ENCODE measurements at places on chromosomes 6 and 20.
A peak's percentile ranks its signal among the peaks of the same experiment; 100 is the strongest.

DNA sequence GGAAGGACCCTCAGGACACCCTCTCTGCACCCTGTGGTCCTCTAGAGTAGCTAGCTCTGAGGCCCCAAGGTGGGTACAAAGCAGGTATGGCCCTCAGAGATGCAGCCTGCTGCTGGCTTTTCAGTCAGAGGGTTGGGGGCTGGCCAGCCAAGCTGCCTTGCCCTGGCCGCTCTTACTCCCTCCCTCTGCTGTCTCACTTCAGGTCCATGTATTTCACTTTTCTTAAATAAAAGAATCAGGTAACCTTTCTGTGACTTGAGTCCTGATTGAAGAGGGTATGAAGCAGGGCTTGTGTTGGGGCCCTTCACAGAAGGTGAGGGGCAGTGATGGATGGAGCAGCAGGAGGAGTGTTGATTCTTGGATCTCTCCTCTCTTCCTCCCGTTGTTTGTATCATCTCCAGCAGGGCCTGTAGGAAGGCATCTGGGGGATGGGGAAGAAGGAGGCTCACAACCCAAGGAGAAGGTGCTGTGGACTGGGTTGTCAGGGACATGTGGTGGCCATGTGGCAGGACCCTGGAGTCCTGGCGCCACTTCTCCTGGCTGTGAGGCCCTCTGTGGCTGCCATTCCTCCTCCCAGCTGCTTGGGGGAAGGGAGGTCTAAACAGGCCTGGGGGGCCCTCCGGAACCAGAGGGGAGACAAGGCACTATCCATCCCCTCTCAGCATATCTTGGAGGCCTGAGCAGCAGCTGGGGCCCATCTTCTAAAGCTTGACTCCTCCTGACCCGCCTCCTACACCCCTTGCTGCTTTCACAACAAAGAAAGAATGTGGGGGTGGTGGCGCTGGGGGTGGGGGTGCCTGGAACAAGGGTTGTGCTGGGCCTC, 1.1 kb upstream of the PTK7 start:
- no peak for DNase-seq

DNA sequence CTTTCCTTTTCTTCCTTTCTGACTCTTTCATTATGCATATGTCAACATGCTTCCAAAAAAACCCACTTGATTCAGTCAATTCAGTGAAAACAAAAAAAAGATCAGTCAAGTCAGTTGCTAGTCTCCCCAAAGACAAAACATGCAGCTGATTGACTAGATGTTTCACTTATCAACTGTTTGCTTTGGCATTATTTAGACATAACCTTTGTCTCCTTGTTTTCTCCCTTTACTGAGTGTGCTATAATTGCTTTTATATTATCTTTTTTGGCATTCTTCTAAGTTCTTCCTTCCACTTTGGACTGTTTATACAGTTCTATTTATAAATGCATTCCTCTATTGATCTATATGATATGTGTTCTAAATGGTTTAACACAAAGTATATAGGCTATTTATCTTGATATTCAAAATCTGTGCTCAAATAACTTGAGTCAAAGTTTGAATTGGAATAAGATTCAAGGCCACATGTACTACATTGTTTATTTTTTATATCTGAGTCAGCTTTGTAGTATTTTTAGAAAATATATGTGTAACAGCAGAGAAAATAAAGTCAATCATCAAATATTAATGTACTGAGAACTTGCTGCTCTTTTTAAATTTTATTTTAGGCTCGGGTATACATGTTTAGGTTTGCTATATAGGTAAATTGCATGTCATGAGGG, 260.5 kb downstream of the CENPW start:
- DNase-seq = no peak

DNA sequence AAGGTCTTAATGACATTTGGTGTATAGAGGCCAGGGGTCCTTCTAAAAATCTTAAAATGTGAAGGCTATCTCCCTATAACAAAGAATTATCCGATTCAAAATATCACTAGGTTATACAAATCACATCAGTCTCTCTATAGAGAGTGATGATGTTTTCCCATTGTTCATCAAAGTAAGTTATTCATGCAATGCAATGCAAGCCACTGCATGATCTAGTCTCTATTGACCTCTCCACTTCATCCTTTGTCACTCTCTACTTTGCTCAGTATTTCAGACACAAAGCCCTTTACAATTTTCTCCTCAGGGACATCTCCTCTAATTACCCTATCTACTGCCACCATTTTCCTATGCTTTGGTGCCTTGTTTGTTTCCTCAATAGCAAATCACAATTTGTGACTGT, 628.0 kb downstream of the HTR1B start:
- DNase-seq = no peak

GRCh38 chr6:32761072-32761471, 2.3 kb downstream of the HLA-DQB2 start:
- no peak for DNase-seq

DNA sequence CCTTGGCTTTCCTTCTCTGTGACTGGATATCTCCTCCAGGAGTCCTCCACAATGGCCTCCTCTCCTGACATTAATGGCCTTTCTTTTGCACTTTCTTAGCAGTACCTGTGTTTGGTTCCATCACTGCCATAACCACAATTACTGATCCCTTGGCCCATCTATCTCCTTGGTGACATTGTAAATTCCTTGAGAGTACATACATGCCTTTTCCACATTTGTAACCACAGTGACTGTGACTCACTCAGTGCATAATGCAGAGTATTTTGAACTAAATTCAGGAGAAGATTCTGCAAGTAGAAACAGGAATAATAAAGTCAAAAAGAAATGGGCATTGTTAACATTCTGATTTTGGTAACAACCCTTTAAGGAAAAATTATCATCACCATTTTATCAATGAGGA, 197.2 kb upstream of the SOX4 start:
- peak; percentile 85 for DNase-seq

DNA sequence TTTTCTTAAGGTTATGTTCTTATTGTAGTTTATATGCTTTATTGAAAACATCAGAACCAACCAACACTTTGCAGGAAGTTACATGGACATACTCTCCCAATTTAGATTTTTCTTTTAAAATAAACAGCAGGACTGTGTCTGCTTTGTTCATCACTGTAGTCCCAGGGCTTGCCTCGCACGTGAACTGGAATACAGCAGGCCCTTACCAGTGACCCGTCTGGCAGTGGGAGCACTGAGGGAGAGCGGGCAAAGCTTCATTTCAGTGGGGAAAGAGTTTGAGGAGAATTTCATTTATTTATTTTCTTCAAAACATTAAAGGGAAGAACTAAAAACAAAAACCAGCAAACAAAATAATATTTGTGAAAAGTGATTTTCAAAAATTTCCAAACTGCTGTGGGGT, 230.8 kb downstream of the PAX1 start:
- DNase-seq = no peak

GRCh38 chr6:139982652-139983295, 608.3 kb upstream of the CITED2 start:
- DNase-seq = no peak

DNA sequence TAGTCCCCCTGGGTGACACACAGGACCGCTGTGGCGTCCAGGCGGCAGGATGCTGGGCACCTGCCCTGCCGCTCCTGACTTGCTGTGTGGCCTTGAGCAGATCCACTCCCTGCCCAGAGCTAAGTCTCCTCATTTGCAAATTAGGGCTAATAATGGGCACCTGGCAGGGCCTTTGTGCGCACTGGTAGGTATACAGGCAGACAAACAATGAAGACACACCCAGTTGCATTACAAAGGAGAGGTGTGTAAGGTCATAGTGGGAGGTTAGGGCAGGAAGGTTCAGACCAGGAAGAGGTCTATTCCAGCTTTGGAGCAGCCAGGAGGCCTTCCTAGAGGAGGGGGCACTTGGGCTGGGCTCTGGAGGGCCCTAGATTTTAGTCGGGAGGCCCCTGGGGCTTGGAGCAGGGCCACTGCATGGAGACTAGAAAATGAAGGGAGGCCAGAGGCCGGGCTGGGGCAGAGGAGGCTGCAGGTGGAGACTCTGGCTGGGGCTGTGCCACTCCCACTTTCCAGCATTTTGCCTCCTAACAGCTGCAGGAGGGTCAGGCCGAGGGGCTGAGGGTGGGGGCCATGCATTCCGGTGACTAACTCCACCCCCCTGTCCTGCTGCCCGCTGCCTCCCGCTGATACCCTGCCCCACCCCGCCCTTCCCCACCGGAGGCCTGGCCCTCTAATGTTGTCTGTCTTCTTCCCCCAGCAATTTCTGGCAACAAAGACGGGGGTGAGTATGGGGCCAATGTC, 28.5 kb downstream of the MYH7B start:
- no peak for DNase-seq

GRCh38 chr6:2020909-2021308, 224.5 kb downstream of the GMDS start:
- peak; percentile 83 for DNase-seq

- no peak for DNase-seq
Measured at GRCh38 chr20:44412402-44413144, 57.1 kb downstream of the HNF4A start.

- DNase-seq = no peak
Measured at GRCh38 chr20:16423311-16424212, 149.7 kb downstream of the KIF16B start.

DNA sequence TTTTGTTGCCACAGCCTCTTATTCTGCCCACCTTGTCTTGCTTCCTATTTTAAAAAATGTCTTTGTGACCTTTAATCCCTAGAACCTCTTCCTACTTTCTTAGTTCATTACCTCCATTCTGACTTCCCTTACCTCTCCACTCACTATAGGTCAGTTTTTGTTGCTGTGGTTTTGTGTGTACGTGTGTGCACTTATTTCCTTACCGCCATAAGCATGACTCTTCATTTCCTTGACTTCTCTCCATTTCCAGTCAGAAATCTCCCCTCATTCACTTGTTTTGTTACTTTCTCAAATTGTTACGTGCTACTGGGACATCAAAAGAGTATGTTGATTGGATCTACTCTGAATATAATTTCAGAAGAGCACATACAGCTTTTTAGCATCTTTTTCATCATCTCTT, 26.6 kb downstream of the SF3B5 start:
- no peak for DNase-seq

GRCh38 chr20:53028337-53029007, 56.3 kb downstream of the TSHZ2 start:
- peak; percentile 39 for DNase-seq

GRCh38 chr6:134631398-134631924, 313.5 kb upstream of the SGK1 start:
- no peak for DNase-seq

GRCh38 chr20:25148181-25148981, 47.1 kb upstream of the ENTPD6 start:
- DNase-seq = no peak

- peak; percentile 70 for DNase-seq
Measured at GRCh38 chr20:20731945-20732296, 19.5 kb upstream of the RALGAPA2 start.

GRCh38 chr6:46773201-46773855, 19.9 kb upstream of the MEP1A start:
- DNase-seq = no peak

DNA sequence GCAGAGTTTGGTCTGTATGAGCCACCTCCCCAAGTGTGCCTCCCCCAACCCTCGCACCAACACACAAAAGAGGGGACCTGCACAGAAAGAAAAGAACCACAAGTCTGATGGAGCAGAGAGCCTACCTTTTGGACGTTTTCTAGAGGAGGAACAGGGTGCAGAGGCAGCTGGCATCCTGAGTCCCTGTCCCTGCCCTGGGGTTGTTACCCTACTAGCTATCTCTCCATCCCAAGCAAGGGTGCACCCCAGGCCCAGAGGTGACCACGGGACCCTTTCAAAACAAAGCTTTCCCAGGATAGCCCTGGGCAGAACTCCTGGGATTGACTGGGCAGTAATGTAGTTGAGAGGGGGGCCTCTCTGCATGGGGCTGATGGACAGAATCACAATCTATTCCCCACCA, 9.7 kb upstream of the MATN4 start:
- DNase-seq = no peak

GRCh38 chr6:16208989-16209388, 29.4 kb upstream of the GMPR start:
- DNase-seq = no peak

DNA sequence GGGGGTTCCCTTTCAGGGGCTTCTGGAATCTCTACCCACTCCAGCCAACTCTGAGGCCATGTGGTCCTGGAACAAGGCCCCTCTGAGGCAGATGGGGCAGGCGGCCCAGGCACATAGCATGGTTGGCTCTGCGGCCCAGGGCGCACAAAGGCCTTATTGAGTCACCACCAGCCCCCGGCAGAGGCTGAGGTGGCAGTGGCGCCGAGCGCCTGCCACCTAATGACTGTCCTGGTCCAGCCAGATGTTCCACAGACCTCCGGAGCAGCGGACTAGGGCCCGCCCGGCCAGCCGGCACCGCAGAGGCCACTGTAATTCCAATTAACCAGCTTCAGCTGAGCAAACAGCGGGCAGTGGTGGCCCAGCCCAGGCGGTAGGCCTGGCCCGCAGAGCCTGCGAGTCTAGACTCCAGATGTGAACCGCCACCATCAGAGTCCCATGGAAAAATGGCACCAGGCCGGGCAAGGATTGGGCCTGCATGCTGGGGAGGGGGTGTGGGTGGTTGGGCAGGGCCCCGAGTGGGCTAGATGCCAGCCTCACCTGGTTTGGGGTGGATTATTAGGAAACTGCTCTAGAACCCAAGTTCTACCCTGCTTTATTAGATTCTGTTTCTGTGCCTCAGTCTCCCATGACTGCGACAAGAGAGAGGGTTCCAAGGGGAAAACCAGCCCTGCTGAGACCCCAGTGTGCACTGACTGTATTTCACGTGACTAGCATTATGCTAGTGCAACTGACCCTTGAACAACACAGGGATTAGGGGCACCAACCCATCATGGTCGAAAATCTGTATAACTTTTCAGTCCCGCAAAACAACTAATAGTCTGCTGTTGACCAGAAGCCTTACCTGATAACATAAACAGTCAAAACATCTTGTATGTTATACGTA, 34.1 kb upstream of the ID1 start:
- no peak for DNase-seq

DNA sequence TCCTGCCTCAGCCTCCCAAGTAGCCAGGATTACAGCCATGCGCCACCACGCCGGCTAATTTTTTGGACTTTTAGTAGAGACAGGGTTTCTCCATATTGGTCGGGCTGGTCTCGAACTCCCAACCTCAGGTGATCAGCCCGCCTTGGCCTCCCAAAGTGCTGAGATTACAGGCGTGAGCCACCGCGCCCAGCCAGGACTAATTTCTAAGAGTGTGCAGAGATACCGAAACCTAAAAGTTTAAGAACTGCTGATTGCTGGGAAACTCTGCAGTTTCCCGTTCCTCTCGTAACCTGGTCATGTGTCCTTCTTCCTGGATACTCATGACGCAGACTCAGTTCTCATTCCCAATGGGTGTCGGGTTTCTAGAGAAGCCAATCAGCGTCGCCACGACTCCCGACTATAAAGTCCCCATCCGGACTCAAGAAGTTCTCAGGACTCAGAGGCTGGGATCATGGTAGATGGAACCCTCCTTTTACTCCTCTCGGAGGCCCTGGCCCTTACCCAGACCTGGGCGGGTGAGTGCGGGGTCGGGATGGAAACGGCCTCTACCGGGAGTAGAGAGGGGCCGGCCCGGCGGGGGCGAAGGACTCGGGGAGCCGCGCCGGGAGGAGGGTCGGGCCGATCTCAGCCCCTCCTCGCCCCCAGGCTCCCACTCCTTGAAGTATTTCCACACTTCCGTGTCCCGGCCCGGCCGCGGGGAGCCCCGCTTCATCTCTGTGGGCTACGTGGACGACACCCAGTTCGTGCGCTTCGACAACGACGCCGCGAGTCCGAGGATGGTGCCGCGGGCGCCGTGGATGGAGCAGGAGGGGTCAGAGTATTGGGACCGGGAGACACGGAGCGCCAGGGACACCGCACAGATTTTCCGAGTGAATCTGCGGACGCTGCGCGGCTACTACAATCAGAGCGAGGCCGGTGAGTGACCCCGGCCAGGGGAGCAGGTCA, at the start of gene HLA-E:
HLA-E (plus strand) TSS at position 429 of the 945 bp plus-strand sequence; CDS start at position 452, 23 bp downstream.
- peak; percentile 99 for DNase-seq

- DNase-seq = no peak
Measured at GRCh38 chr6:40744835-40745234, 157.7 kb upstream of the LRFN2 start.

GRCh38 chr6:152348116-152348515, 289.0 kb downstream of the SYNE1 start:
- DNase-seq = no peak

All from mammary epithelial cell (primary cell).